ENCODE measurements at places on chromosomes 5 and 9.
A peak's percentile ranks its signal among the peaks of the same experiment; 100 is the strongest.

DNA sequence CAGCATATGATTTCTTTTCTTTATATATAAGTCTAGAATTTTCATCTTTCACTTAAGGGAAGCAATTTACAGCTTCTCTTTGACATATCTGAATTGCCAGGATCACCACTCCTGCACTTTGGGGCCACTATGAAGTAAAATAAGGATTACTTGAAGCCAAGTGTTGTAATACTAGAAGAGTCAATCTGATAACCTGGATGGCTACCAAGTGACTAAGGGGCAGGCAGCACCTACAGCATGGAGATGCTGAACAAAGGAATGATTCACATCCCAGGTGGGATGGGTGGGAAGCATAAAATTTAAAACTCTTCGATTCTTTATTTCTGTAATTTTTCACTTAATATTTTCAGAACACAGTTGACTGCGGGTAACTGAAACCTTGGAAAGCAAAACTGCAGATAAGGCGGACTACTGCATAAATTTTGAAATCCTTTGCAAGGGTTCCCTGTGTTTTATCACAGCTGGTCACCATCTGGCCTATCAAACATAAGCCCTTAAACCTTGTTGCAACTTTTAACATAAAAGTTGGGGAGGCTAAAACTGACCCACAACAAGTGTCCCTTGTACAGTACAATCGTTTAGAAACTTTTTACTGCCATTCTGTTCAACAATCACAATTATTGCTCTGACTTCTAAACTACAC is 31.2 kb downstream of the NR3C1 start:
- DNase-seq = no peak

- no peak for DNase-seq
Measured at GRCh38 chr9:92746567-92747458, 17.8 kb downstream of the BICD2 start.

GRCh38 chr9:13278368-13279246 is 885 bp downstream of the MPDZ start:
- peak; percentile 84 for DNase-seq

- DNase-seq = no peak
Measured at GRCh38 chr9:135215571-135216161, 128.2 kb downstream of the OLFM1 start.

GRCh38 chr5:6711409-6712141 is 1.7 kb upstream of the TENT4A start:
- DNase-seq = no peak

- no peak for DNase-seq
Measured at GRCh38 chr5:158463938-158464337, 605.0 kb upstream of the CLINT1 start.

- no peak for DNase-seq
Measured at GRCh38 chr5:40688996-40689395, 9.3 kb downstream of the PTGER4 start.

DNA sequence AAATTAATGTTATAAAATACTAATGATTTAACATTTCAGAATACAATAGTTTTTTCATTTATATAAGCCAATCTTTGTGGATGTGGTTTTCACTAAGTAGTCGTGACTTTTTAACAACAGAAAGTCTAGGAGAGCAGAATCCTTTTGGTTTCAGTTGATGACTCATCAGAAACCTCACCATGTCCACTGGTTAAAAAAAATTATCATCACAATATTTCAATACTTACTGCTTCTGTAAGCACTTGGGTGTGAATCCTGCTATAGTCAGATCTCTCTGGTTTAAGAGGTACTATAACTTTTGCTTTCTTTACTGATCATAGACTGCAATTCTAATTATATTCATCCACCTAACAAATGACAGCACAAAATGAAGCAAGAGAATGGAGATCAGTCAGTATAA is 77.2 kb downstream of the MRPS30 start:
- DNase-seq = no peak

DNA sequence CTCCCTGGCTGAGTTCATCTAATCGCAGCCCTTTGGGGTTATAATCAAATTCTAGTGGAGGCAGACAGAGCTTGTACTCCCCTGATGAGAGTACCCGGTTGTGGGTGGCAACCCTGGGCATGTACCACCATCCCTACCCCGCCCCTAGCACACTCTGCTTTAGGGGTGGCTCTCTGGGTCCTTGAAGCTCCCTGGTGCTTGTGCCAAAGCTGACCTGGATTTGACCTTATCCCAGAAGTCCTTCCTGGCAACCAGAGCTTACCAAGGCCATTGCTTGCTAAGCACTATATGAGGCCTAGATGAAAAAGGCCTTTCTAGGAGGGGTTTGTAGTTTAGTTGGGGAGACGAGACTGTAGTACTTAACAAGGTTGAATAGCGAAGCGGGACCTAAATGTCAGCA is 72.2 kb downstream of the RGS3 start:
- DNase-seq = no peak

GRCh38 chr5:14449052-14449661 is 132.4 kb upstream of the OTULINL start:
- no peak for DNase-seq

- DNase-seq = peak; percentile 45
Measured at GRCh38 chr5:54738118-54738972, 220.8 kb downstream of the SNX18 start.

GRCh38 chr9:124480621-124480981 is 26.6 kb downstream of the NR5A1 start:
- DNase-seq = no peak

GRCh38 chr9:37914154-37914551 is 10.2 kb upstream of the SLC25A51 start:
- no peak for DNase-seq

GRCh38 chr9:91744114-91744513 is 205.9 kb downstream of the ROR2 start:
- no peak for DNase-seq

- no peak for DNase-seq
Measured at GRCh38 chr5:77182367-77182766, 28.1 kb upstream of the PDE8B start.

DNA sequence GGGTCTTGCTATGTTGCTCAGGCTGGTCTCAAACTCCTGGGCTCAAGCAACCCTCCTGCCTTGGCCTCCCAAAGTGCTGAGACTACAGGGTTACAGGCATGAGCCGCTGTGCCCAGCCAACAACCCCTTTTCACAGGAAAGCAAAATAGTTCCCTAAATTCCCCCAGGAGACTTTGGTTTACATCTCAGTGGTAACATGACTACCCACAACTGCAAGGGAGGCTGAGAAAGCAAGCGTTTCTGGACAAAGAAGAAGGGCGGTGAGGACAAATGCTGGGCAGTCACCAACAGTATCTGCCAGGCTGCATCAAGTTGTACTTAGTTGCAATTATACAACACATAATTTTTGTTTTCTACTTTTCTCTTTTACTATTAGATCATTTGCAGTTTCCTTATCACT is 7.4 kb upstream of the ADGRD2 start:
- no peak for DNase-seq

DNA sequence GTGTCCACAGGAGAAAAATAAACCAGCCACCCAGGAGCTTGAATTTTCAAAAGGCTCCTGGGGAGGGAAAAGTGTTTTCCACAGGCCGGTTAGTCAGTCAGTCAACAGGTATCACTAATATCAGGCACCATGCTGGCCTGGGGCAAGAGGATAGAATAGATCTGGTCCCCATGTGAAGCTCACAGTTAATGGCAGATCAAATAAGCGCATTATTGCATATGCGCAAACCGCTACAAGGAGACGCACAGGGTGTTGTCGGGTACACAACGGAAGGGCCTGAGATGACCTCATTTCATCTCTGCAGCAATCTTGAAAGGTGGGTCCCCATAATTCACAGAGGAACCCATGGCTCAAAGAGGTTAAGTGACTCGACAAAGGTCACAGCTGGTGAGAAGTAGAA is 260.7 kb downstream of the CRB2 start:
- no peak for DNase-seq

- no peak for DNase-seq
Measured at GRCh38 chr5:113221294-113222176, 213.3 kb downstream of the TSSK1B start.

GRCh38 chr5:12704955-12705354 is 800.7 kb upstream of the CTNND2 start:
- DNase-seq = no peak

- peak; percentile 30 for DNase-seq
Measured at GRCh38 chr5:159515909-159516415, 185.7 kb upstream of the IL12B start.

- DNase-seq = no peak
Measured at GRCh38 chr5:100828898-100829356, 74.2 kb downstream of the ST8SIA4 start.

DNA sequence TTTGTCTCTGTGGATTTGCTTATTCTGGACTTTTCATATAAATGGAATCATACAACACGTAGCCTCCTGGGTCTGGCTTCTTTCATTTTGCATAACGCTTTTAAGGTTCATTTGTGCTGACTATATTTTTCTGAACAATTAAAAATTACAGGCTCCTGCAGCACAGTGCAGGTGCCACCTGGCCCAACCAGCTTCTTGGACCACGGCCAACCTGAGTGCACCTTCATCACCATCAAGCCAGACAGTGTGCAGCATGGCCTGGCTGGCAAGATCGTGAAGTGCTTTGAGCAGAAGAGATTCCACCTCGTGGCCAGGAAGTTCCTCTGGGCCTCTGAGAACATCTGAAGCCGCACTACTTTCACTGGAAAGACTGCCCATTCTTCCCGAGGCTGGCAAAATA is 53.5 kb upstream of the COL15A1 start:
- no peak for DNase-seq

GRCh38 chr9:77018058-77018968 is 1.1 kb upstream of the FOXB2 start:
- no peak for DNase-seq

DNA sequence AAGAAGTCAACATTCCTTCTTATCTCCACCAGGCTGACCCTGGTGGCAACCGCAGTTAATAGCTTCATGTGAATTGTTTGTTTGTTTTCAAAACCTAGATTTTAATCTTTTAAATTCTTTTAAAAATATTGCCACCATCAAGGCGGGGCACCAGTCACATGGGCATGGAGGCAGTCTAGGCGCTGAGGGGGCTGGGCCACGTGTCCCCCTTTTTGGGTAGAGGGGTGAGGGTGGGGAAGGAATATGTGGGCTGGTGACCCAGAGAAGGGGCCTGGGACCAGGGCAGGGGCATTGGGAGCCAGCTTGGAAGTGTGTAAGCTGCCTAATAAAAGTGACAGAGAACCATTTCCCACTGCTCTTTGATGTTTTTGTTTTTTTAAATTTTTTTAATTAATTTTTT is 147.3 kb downstream of the GADD45G start:
- DNase-seq = no peak

GRCh38 chr9:131826966-131827525 is 87.2 kb upstream of the RAPGEF1 start:
- DNase-seq = no peak

DNA sequence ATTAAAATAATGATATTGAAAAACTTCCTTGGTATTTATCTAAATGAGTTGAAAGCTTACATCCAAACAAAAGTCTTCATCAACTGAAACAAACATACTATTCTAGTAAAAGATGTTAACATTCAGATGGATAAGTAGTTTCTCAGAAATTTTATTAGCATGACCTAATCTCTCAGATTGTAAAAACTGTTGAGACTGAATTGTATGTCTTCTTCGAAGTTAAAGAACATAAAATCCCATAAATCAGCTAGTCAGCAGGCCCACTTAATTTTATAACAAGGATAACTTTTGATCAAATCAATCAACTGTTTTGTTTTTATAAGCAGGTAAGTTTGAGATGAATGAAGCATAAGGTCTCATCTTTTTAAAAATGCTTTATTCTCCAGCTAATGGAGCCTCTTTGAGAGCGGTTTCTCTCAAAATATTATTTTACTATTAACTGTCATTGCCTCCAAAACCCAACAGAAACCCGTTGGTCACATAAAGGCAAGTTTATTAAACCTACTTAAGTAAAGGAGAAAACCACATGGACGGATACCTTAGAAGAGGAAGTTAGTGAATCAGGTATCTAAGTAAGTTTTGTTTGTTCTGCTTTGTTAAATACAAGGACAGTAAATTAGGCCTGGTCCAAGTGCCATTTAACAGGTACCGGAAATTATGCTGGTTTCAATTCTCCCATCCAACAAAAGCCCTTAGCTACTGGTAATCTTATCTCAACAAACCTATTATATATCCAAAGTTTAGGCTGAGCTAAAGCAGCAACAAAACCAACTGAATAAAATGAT is 457.0 kb downstream of the PDE4D start:
- DNase-seq = no peak

DNA sequence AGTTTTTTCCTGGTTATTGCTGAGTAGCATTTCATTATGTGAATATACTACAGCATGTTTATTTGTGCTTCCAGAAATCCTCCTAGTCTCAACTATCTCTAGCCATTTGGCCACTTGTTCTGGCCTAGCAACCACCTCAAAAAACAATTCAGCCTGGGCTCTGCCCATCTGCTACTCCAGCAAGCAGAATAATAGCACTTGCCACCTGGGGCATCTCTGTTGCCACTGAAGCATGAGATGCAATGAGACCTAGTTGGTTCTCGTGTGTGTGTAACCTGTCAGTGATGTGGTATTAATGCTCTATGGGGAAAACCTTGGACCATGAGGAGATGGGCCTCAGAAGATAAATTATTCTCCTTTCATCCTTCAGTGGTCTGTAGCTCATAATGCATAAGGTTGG is 129.5 kb downstream of the RNF180 start:
- no peak for DNase-seq

GRCh38 chr9:92501671-92502393 is 19.5 kb upstream of the ASPN start:
- no peak for DNase-seq

GRCh38 chr5:14223372-14223771 is 80.2 kb downstream of the TRIO start:
- no peak for DNase-seq

- peak; percentile 50 for DNase-seq
Measured at GRCh38 chr5:125408448-125409233, 662.2 kb upstream of the ZNF608 start.

DNA sequence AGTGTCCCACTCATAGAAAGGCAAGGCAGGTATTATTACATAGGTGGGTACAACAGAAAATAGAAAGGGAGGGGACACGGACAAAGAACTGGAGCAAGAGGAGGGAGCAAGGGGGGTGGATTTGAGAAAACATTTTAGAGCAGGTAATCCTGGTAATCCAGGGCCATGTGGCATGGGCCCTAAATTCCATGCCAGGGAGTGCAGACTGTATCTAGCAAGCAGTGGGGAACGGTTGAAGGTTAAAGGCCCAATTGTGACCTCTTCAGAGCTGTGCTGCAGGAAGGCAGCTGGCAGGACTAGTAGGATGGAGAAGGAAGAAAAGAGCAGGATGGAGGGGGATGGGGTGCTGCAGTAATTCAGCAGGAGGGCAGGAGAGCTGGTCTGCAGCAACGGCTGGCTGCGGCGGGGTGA is 75.2 kb downstream of the PDE6A start:
- no peak for DNase-seq

DNA sequence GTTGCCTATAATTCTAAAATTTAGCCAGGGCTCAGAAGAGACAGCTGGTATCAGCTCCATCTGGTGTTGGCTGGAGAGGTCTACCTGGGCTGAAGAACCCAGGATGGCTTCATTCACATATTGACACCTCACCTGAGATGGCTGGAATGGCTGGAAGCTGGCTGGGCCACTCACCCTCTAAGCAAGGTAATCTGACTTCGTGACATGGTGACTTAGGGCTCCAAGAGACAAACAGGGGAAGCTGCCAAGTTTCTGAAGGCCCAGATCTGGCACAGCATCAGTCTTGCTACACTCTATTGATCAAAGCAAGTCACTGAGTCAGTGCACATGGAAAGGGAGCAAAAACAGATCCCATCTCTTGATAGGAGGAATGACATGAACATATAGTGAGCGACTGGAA is 102.3 kb downstream of the EPB41L4A start:
- no peak for DNase-seq

GRCh38 chr5:176162888-176163287 is 75.3 kb upstream of the SIMC1 start:
- no peak for DNase-seq

GRCh38 chr5:156951359-156951758 is 11.7 kb downstream of the TIMD4 start:
- DNase-seq = no peak

Data from pons (tissue), 1 donor.